Karpas-422 (cell line): ENCODE measurements at places on chromosomes 5 and 9. TPM values are rescaled to one million over a fixed set of nuclear protein-coding genes. Genes with fewer than 3 reads are reported as not detected.

CTSV gene
- 0.22 and 6.5 TPM in 2 replicates for total RNA-seq

ANKRD31 gene
- total RNA-seq = 0.22 and 0.30 TPM in 2 replicates

- H3K27ac ChIP-seq = no peak overlapping the region
- peak; percentile 63 for DNase-seq
- H3K27me3 ChIP-seq = no peaks in the 10 kb centered on the region
- no peaks in the 10 kb centered on the region for H3K4me1 ChIP-seq
- no peaks in the 10 kb centered on the region for H3K36me3 ChIP-seq
These were observed 146.9 kb upstream of the SLC1A3 start for GRCh38 chr5:36459176-36460135.

DNA sequence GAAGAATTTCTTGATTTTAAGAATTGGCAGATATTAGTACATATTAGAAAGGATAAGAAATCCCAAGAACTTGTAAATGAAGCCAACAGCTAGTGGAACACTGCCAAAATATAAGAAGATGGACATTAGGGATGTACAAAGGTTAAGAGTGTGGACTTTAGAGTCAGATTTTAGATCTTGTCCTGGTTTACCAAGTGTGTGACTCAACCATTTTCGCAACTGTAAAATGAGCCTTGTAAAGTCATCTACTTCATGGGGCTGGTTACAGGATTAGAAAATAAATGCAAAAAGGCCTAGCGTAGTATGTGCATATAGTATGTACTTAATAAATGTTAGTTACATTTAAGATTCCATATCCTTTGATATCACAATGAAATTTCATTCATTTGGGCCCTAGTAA lies 260.0 kb downstream of the RAB3C start:
- H3K4me3 ChIP-seq = no peak overlapping the region
- H3K27ac ChIP-seq = no peak overlapping the region
- no peaks in the 10 kb centered on the region for H3K4me1 ChIP-seq
- no peak for DNase-seq

PCDHGB4 gene
- 6.3 and 10.0 TPM in 2 replicates for total RNA-seq

GALNT12 gene
- total RNA-seq = 14.9 and 16.2 TPM in 2 replicates

GRCh38 chr9:91296354-91296753 lies 65.4 kb downstream of the AUH start:
- H3K36me3 ChIP-seq = peaks cover 18% of the 10 kb centered on the region
- peak overlapping the region; percentile 15; the same call in 1 of the 2 replicates for H3K4me3 ChIP-seq
- peak; percentile 72 for DNase-seq
- no peaks in the 10 kb centered on the region for H3K27me3 ChIP-seq
- peak overlapping the region; percentile 69 for H3K27ac ChIP-seq
- peaks cover 23% of the 10 kb centered on the region for H3K4me1 ChIP-seq

DNA sequence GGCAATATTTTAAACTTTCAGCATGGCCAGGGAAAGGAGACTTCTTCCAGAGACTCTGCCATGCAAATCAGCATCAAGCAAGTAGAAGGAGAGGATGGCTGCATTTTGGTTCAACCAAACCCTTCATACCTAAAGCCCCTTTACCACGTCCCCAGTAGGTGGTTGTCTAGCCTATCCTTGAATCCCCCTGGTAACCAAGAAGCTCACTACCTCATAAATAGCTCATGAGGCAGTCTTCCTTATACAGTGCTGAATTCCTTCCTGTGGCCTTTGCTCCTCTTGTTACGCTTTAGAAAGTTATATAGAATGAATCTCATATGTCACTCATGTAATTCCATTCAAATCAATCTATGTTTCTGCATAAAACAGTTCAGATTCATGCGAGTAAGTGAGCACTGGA lies 289.5 kb upstream of the SLC30A5 start:
- H3K27ac ChIP-seq = no peak overlapping the region
- no peaks in the 10 kb centered on the region for H3K4me1 ChIP-seq
- no peaks in the 10 kb centered on the region for H3K27me3 ChIP-seq
- DNase-seq = no peak
- no peaks in the 10 kb centered on the region for H3K36me3 ChIP-seq
- H3K4me3 ChIP-seq = no peak overlapping the region

BARHL1 gene
- not detected in 2 replicates for total RNA-seq

DNA sequence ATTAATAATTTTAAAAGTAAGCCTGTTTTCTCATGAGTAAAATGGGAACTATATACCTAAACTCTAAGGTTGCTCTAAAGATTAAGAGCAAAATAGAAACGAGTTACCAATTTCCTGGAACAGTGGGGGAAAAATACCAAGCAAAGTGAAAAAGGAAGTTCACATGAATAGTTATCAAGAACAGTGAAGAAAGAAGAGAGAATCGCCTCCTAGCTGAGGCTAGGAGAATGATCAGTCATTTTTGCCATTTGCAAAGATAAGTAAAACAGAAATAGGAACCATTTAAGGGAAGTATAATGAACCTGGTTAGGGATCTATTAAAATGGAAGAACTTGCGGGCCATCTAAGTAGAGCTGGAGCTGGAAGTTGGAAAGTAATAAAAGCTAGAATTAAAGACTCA lies 50.7 kb downstream of the P4HA2 start:
- no peak overlapping the region for H3K4me3 ChIP-seq
- peak; percentile 46 for DNase-seq
- no peaks in the 10 kb centered on the region for H3K27me3 ChIP-seq
- H3K4me1 ChIP-seq = peaks cover 8% of the 10 kb centered on the region

SLC6A18 gene
- not detected in 2 replicates for total RNA-seq

DNA sequence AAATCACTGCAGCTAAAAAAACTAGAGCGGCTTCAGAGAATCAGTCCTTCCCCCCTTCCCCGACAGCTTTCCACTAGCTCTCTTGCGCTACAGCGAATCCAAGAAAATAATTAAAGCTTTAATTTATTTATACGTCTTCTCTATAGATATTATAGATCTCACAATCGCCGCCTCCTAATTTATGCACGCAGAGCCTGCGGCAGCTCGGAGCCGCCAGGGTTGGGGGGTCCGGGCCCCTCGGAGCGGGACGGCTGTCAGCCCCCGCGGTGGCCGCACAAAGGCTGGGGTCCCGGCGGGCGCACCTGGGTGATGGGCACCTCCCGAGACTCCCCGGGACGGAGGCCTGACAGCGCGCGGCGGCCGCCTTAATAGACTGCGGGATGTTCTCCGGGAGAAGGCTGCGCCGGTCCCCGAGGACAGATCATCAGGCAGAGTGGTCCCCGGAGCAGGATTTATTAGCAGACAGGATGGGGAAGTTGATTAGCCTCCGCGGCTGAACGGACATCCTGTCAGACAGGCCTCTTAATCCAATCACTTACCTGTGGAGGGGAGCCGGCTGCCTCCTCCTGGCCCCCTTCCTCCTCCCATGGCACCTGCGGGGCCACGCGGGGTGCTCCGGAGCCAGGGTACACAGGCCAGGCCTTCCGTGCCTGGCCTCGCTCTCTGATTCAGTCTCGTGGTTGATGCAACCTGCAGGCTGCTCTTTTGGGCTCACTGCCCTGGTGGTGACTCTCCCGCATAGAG lies 166.8 kb downstream of the MELK start:
- H3K4me1 ChIP-seq = no peaks in the 10 kb centered on the region
- H3K4me3 ChIP-seq = no peak overlapping the region
- no peaks in the 10 kb centered on the region for H3K27me3 ChIP-seq
- no peak overlapping the region for H3K27ac ChIP-seq
- DNase-seq = no peak
- H3K36me3 ChIP-seq = no peaks in the 10 kb centered on the region

- H3K4me1 ChIP-seq = peaks cover 20% of the 10 kb centered on the region
- no peak overlapping the region for H3K4me3 ChIP-seq
- no peak for DNase-seq
- H3K27me3 ChIP-seq = no peaks in the 10 kb centered on the region
- no peak overlapping the region for H3K27ac ChIP-seq
- no peaks in the 10 kb centered on the region for H3K36me3 ChIP-seq
These were observed 23.4 kb upstream of the ARAP3 start for GRCh38 chr5:141705469-141705868.

- H3K27me3 ChIP-seq = no peaks in the 10 kb centered on the region
- no peaks in the 10 kb centered on the region for H3K4me1 ChIP-seq
These were observed 1183.0 kb downstream of the MAT2B start for GRCh38 chr5:164688437-164688836.

DNA sequence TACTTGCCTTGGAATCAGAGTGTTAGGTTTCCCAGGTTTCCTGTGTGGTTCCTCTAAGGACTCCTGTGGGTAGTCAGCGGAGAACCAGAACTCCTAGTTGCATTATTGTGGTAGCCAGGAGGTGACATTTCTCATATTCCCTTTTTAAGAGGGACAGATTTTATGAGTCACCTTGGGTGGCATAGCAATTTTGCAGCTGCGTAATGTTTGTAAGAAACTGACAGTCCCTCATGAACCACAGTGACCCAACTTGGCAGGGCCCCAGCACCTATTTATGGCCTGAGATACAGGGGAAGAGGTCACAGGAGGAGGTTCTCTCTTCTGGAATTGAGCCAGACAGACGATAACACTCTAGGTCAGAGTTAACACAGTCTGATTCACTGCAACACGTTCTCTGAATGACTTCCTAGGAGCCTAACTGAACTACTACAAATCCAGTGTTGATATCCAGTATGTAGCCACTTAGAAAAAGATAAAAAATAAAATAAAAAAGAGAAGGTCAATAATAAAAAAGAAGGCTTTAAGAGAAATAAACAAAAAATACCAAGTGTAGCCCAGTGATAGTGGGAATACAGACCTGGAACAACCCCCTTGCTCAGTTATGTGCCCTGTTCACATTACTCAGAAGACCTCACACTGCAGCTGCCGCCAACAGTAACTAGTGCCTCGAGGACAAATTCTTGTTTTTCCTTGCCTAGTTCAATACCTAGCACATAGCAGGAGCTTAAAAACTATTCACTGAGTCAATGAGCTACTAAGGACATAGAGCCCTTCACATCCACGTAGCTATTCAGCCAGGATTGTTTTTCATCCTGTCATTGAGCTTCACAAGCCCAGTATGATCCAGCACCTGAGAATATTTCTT lies 50.7 kb upstream of the VLDLR start:
- peaks cover 7% of the 10 kb centered on the region for H3K4me1 ChIP-seq
- H3K27me3 ChIP-seq = no peaks in the 10 kb centered on the region
- DNase-seq = peak; percentile 63

NOL6 gene
- total RNA-seq = 18.6 and 19.7 TPM in 2 replicates

DNA sequence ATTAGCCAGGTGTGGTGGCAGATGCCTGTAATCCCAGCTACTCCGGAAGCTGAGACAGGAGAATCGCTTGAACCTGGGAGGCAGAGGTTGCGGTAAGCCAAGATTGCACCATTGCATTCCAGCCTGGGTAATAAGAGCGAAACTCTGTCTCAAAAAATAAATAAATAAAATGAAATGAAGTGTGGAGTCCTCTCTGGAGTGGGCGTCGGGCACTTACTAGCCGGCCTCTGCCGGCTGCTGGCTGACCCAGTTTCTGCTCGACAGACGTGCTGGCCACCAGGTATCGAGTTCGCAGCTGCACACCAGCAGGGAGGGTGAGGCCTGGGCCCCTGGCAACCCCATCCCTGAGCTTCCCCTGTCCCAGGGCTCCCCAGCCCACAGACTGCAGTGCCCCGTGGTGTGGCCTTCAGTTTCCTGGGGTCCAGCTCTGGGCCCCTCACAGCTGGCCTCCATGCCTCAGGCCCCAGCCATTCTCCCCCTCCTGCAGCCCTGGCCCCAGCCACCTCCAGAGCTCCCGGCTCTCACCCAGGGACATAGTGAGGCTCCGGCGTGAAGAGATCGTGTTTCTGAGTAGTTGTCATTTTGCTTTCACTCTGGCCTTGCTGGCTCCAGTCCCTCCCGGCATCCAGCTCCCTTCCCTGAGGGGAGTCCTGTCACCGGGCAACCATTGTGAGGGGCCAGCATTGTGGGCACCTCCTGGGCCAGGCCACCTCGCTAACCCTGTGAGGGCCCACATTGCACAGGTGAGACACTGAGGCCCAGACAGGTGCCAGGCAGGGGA lies 3.8 kb upstream of the STPG3 start:
- no peaks in the 10 kb centered on the region for H3K27me3 ChIP-seq
- peaks cover 9% of the 10 kb centered on the region for H3K36me3 ChIP-seq

N4BP3 gene
- 1.2 and 4.1 TPM in 2 replicates for total RNA-seq

DNA sequence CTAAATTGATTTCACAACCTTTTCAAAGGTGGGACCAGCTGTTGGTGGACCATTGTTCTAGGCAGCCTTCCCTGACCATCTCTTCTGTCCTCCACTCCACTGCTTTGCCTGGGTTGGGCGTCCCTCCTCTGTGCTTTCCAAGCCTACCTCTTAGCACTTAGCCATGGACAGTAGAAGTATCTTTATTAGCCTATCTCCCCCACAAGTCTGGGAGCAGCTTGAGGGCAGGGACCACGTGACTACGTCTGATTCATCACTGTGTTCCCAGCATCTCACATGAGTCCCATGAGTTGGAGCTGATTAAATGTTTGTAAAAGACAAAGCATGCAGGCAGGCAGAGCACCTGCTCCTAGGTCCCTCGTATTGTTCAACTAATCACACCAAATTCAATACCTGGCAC lies 20.9 kb downstream of the MORN5 start:
- no peak for DNase-seq
- no peaks in the 10 kb centered on the region for H3K4me1 ChIP-seq
- no peak overlapping the region for H3K4me3 ChIP-seq
- no peak overlapping the region for H3K27ac ChIP-seq
- H3K27me3 ChIP-seq = no peaks in the 10 kb centered on the region

GRCh38 chr9:20623748-20624124 lies 1.4 kb upstream of the MLLT3 start:
- H3K27ac ChIP-seq = no peak overlapping the region
- H3K4me3 ChIP-seq = peak overlapping the region; percentile 89; the same call in 1 of the 2 replicates
- no peaks in the 10 kb centered on the region for H3K36me3 ChIP-seq

ATOX1 gene
- 104 and 114 TPM in 2 replicates for total RNA-seq

PCDHGA2 gene
- total RNA-seq = 0.04 TPM in 1 of 2 replicates, not detected in the other

KLHL3 gene
- total RNA-seq = 0.36 and 0.67 TPM in 2 replicates

GRCh38 chr5:168883281-168883741 lies 304.1 kb upstream of the PANK3 start:
- no peaks in the 10 kb centered on the region for H3K27me3 ChIP-seq
- H3K4me1 ChIP-seq = peaks cover 36% of the 10 kb centered on the region
- no peak overlapping the region for H3K4me3 ChIP-seq
- DNase-seq = no peak

IFNA21 gene
- not detected in 2 replicates for total RNA-seq

GRCh38 chr5:130323804-130324454 lies 419.7 kb downstream of the CHSY3 start:
- DNase-seq = peak; percentile 85
- H3K4me1 ChIP-seq = peaks cover 29% of the 10 kb centered on the region
- H3K27me3 ChIP-seq = no peaks in the 10 kb centered on the region
- no peak overlapping the region for H3K4me3 ChIP-seq

- H3K27me3 ChIP-seq = no peaks in the 10 kb centered on the region
- H3K4me1 ChIP-seq = no peaks in the 10 kb centered on the region
- no peak for DNase-seq
- no peaks in the 10 kb centered on the region for H3K36me3 ChIP-seq
These were observed 83.0 kb upstream of the IL33 start for GRCh38 chr9:6132650-6133049.

- H3K4me1 ChIP-seq = no peaks in the 10 kb centered on the region
- H3K27ac ChIP-seq = no peak overlapping the region
- H3K4me3 ChIP-seq = no peak overlapping the region
- no peaks in the 10 kb centered on the region for H3K36me3 ChIP-seq
- DNase-seq = no peak
These were observed 206.6 kb downstream of the MAT2B start for GRCh38 chr5:163712011-163712410.

GRCh38 chr5:179616002-179616594 lies 7.4 kb downstream of the HNRNPH1 start:
- no peaks in the 10 kb centered on the region for H3K27me3 ChIP-seq
- H3K36me3 ChIP-seq = peaks cover 88% of the 10 kb centered on the region
- peaks cover 22% of the 10 kb centered on the region for H3K4me1 ChIP-seq
- H3K27ac ChIP-seq = no peak overlapping the region

GRCh38 chr5:149951138-149951749 lies 6.7 kb upstream of the PDE6A start:
- H3K27me3 ChIP-seq = no peaks in the 10 kb centered on the region
- DNase-seq = no peak
- H3K4me3 ChIP-seq = no peak overlapping the region
- H3K27ac ChIP-seq = no peak overlapping the region
- H3K36me3 ChIP-seq = no peaks in the 10 kb centered on the region
- H3K4me1 ChIP-seq = no peaks in the 10 kb centered on the region
